ENCODE measurements at places on chromosomes 4 and X. TPM values are rescaled to one million over a fixed set of nuclear protein-coding genes. Genes with fewer than 3 reads are reported as not detected.

GYG2 gene
- 107 TPM for total RNA-seq

P2RY10 gene
- not detected for total RNA-seq

NLGN3 gene
- 5.9 TPM for total RNA-seq

CLDN22 gene
- not detected for total RNA-seq

STARD8 gene
- 1.00 TPM for total RNA-seq

GSX2 gene
- not detected for total RNA-seq

MAPK10 gene
- 21.4 TPM for total RNA-seq

ZGRF1 gene
- total RNA-seq = 19.7 TPM

Data from progenitor cell of endocrine pancreas (in vitro differentiated cells).